ENCODE measurements at places on chromosomes 7 and 10.
A peak's percentile ranks its signal among the peaks of the same experiment; 100 is the strongest.

GRCh38 chr10:88995156-88995876, 4.7 kb downstream of the FAS start:
- DNase-seq: no peak

- no peak for DNase-seq
Measured at GRCh38 chr10:71423901-71424300, 27.2 kb downstream of the CDH23 start.

- no peak for DNase-seq
Measured at GRCh38 chr10:67280405-67280804, 354.6 kb downstream of the LRRTM3 start.

- DNase-seq: peak; percentile 94
Measured at GRCh38 chr10:84194424-84195043, at the start of gene CDHR1. Gene CDHR1 (plus strand): TSS chr10:84194537. CDS start chr10:84194761, 224 bp downstream.

GRCh38 chr7:143345428-143345900, 17.0 kb downstream of the FAM131B start:
- peak; percentile 91 for DNase-seq

DNA sequence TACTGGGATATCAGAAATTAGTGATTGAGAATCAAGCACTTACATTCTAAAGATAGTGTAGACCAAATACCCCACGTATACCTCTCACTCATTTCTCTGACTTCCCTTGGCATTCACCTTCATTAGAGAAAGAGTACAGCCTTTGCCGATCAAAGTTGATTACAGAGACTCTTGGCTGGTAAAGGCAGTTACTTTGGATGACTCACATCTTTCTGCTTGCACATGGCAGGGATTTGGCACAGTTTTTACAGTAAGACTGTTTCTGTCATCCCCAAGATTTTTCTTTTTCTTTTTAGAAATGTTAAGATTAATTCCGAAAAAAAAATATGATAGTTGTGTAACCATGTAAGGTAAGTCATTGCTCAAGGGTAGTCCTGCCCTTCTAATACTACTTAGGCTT, 143.0 kb downstream of the TSPAN12 start:
- no peak for DNase-seq
